SJCRH30 (cell line): ENCODE measurements at places on chromosomes 1 and 21.

- DNase-seq, result no peak
Measured at GRCh38 chr1:236736761-236737160, 50.5 kb downstream of the ACTN2 start.

DNA sequence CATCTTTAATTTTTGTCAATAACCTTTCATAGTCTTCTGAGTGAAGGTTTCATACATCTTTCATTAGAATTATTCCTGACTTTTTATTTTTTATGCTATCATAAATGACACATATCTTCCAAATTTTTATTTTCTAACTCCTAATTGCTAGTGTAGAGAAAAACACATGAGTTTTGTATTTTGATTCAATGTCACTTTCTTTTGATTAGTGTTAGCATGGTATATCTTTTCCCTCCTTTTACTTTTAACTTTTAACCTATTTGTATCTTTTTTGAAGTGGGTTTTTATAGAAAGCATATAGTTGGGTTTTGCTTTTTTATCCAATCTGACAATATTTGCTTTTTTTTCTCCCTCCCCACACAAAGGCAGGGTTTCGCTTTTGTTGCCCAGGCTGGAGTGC is 43.2 kb downstream of the SDCCAG8 start:
- DNase-seq, result no peak

GRCh38 chr1:180633057-180634056 is 1.5 kb downstream of the XPR1 start:
- no peak for DNase-seq

DNA sequence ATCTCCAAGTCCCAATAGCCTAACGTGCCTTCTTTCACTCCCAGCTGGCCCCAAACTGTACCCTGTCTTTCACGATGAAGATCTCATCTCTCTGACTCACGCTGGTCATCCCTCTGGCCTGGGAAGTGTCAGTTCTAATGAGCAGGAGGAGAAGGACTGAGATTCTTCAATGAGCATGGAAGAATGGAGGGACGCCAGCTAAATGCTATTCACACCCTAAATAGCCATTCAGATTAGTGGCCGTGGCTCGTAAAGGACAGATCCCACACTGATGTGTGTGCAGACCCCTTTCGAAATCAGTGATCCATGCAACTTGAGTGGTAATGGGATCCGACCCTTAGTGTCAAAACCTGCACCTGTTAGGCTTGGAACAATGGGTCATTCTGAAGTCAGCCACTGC is 75.9 kb upstream of the SMYD2 start:
- peak; percentile 67 for DNase-seq

DNA sequence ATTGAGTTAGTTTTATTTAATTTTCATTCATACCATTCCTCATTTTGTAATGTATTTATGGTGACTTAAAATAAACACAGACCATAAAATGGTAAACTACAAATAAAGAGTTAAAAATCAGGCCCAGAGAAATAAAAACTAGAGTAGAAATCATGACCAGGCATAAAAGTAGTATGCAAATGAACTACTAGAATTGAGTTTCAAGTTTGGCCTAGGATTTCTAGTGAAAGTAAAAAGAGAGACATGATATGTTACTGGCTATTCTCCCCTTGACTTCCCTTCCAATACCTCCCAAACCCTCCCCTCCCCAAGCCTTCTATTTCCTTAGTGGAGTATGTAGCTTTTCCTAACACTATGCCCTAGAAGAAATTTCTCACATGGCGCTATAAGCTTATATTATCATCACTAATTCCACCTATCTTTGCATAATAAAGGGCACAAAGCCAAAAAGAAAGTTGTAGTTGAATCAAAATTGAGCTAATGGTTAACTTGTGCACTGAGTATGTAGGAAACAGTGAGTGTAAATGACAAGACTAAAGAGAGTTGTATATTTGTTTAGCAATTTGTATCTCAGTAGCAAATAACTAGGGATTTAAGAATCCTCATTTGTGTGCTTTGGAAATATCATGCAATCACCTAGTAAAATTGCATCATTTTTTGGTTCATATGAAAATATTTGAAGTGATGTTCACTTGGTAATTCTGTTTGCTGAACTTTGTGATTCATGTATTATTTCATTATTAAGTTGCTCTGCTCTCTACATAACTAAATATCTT is 29.7 kb upstream of the CDC14A start:
- DNase-seq, result no peak

DNA sequence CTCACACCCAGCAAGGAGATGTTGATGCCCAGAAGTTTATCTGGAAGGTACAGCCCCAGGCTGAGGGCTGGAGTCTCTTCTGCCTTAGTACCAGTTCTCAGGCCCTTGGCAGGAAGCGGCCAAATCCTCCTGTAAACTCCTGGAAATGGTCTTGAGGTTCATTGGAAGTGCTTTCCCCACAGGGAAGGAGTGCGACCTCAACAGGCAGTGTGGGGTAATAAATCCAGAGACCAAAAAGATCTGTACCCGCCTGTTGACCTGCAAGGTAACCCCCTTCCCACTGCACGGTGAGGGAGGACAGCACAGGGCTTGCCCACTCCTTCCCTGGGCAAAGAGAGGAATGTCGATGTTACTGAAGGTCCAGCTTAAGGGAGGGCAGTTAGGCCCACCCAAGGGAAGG is 4.5 kb downstream of the ATXN7L2 start:
- DNase-seq, result no peak

GRCh38 chr1:14435368-14436023 is 163.0 kb upstream of the KAZN start:
- no peak for DNase-seq

- DNase-seq, result no peak
Measured at GRCh38 chr1:15118579-15118978, 35.0 kb upstream of the TMEM51 start.

DNA sequence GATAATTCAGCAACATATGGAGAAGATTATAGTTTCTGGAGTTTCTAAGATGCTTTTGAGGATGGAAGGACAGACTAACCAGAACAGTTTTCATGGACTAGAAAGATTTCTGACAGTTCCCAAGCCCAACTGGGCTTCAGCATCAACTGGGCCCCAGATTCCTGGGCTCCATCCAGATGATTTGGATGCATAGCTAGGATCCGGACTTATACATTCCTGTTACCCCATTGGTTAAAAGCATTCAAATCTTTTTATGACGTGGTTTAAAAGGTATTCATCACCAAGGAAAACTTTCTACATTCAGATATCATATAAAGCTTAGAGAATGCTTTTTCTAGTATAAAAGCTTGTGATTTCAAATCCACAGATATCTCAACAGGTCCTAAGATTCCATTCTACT is 29.7 kb downstream of the TSHB start:
- no peak for DNase-seq

DNA sequence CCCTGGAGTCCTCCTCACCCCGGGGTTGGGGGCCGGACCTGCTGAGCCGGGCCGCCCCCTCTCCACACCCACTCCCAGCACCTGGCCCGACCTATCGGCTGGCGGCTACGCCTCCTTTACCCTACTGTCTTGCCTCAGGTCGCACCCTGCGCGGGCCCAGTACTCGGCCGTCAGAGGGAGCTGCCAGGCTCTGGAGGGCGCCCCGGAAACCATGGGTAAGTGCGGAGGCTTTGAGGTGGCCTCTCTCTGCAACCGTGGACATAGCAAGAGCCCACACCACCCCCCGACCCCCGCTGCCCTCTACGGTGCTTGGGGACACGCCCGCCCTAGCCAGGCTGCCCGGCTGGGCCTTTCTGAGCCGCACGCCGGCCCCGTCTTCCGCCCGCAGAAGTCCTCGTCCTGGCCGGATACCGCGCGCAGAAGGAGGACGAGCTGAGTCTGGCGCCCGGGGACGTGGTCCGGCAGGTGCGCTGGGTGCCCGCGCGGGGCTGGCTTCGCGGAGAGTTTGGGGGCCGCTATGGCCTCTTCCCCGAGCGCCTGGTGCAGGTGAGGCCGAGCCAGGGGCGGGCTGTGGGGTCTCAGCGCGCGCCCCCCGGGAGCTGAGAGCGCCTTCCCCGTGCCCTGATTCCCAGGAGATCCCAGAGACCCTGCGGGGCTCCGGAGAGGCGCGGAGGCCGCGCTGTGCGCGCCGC is at the start of gene SH3D21:
SH3D21 (plus strand) TSS at position 159 of the 692 bp plus-strand sequence; CDS start at position 212, 53 bp downstream.
- DNase-seq, result no peak

DNA sequence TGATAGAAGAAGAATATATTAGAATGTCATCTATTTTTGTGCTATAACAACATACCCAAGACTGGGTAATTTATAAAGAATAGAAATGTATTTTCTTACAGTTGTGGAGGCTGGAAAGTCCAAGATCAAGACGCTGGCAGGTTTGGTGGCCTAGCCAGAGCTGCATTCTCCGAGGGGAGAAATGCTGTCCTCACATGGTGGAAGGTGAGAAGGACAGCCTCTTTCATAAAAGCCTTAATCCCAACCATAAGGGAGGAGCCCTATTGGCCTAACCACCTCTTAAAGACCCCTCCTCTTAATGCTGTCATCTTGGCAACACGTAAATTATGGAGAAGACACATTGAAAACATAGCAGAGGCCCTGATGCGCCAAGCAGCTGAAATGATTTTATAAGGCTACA is 60.1 kb upstream of the KAZN start:
- no peak for DNase-seq

DNA sequence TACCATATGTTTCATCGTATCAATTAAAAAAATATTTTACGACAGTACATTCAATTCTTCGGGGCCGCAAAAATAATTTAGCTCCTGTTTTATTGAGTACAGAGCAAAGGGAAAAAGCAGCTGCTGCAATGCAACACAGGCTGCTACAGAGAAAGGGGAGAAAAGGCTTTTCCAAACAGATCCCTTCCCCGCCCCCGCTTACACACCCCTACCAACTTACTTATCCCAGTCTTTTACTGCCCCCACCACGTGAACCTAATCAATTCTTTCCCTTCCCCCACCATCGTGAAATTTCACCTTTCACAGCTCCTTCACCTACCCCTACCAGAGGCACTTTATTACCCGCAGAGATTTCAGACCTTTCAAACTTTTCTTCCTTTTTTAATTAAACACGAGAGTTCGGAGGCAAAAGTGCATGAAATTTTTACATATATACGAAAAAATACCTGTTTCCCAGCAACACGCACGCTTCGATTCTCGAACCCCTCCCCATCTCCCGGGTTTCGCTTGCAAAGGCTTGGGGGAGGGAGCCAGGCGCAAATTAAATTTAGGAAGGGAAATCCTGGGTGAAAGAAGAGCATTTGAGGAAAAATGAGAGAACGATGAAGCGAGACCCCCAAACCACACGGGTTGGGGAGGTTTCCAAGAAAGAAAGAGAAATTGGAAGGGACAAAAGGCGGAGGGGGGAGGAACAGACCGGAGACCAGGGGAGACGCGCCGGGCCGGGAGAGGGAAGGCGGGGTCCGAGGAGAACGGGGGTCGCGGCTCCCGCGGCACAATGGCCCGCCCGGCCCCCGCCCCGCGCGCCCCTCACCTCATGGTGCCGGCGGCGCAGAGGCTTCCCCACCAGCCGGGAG is 823 bp downstream of the ENAH start:
- peak; percentile 74 for DNase-seq

GRCh38 chr1:150049926-150050325 is 17.6 kb upstream of the VPS45 start:
- DNase-seq, result no peak

GRCh38 chr1:1757422-1758058 is 20.7 kb downstream of the NADK start:
- DNase-seq, result no peak

DNA sequence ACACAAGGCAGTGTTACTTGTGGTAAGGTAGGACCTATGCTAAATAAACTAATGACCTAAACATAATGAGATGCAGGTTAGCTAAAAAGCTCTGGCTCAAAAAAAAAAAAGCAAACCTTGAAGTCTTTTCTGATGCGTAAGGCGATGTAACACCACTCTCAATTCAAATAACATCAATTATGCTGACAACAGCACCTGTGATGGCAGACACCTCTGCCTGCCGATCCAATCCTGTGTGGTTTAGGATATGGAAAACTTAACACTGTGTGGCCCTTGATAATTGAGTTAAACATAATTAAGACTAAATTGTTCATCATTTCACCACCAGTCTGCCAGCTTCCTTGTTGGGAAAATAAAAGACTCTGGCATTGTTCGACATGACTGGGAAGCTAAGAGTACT is 9.1 kb downstream of the RPAP2 start:
- DNase-seq, result no peak

GRCh38 chr1:106956721-106957120 is 99.8 kb upstream of the PRMT6 start:
- peak; percentile 77 for DNase-seq

DNA sequence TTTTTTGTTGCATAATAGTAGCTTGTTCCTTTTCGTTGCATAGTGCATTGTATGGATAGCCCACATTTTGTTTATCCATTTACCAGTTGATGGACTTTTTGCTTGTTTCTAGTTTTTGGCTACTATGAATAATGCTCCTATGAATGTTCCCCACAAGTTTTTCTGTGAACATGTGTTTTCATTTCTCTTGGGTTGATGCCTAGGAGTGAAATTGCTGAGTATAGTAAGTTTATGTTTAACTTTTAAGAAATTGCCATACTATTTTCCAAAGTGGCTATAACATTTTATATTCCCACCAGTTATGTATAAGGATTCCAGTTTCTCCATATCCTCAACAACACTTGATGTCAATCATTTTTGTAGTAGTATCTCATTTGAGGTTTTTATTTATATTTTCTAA is 84.8 kb upstream of the CACYBP start:
- no peak for DNase-seq

- DNase-seq, result peak; percentile 69
Measured at GRCh38 chr1:155218854-155219591, 10.5 kb downstream of the MTX1 start.

GRCh38 chr21:35195232-35195631 is 146.1 kb upstream of the RUNX1 start:
- no peak for DNase-seq

DNA sequence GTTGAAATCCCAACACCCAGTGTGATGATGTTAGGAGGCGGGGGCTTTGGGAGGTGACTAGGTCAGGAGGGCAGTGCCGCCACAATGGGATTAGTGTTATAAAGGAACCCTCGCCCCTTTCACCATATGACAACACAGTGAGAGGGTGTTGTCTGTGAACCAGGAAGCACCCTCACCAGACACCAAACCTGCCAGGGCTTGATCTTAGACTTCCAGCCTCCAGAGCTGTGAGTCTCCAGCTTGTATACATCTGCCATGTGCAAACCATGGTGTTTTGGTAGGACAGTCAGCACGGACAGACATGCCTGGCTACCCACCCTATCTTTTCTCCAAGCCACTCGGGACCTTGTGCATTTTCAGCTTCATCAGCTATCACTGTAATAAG is 4.0 kb downstream of the TRIM11 start:
- no peak for DNase-seq

GRCh38 chr1:240555524-240555923 is 56.4 kb downstream of the GREM2 start:
- DNase-seq, result no peak

GRCh38 chr1:20367116-20367585 is 76.5 kb downstream of the VWA5B1 start:
- no peak for DNase-seq

- no peak for DNase-seq
Measured at GRCh38 chr1:201783572-201783971, 45.4 kb upstream of the IPO9 start.
